Activated T-cell treated with anti-CD3 and anti-CD28 coated beads, Interleukin-2, amount 50 U/mL, for 48 hours (primary cell): ENCODE measurements at places on chromosomes 4 and X.

DNA sequence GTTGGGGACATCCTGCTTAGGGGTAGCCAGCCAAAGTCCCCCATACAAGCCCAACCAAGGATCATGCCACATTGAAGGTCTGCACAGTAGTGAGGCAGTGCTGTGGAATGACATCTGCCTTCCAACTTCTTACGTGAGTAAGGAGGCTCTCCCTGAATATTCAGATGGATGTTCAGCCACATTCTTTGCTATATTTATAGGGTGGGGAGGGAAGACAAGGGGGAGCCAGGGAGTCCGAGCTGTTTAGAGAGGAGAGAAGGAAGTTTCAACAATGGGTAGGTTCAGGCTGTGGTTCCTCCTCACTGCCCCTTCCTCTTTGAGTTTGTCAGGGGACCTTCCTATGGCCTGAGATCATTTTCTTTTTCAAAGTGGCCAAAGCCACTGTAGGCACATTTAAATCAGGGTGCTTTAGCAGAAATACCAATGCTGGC is 29.8 kb downstream of the MSN start:
- DNase-seq: no peak

- DNase-seq: no peak
Measured at GRCh38 chr4:128847082-128847724, 37.7 kb downstream of the JADE1 start.

GRCh38 chr4:143403553-143403820 is 66.8 kb downstream of the GAB1 start:
- DNase-seq: no peak

DNA sequence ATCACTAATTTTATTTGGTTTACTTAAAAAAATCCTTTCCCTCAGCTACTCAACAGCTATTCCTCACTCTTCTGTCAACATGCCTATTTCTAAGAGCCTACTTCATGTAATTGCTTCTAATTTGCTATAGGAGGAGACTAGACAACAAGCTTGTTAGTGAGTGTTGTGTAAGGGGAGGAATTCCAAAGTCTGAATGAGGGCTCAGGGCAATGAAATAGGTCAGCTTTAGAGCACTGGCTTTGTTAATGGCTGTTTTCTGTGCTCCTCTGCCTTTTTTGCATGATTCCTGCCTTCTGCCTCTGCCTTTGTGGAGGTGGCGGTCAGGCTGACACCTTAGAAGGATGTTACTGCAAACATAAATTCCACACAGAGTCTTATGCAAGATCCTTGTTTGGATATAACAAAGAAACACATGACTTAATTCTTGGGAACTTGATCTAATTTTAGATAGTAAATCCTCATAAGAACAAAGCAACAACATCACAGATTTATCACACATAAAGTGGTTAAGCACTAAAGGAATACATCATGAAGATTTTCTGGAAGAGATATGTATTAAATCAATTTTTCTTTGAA is 15.0 kb upstream of the PAGE1 start:
- DNase-seq: no peak

- no peak for DNase-seq
Measured at GRCh38 chr4:76996445-76996844, 46.9 kb downstream of the SEPTIN11 start.

GRCh38 chr4:211033-211511 is 86.8 kb downstream of the ZNF718 start:
- DNase-seq: no peak

DNA sequence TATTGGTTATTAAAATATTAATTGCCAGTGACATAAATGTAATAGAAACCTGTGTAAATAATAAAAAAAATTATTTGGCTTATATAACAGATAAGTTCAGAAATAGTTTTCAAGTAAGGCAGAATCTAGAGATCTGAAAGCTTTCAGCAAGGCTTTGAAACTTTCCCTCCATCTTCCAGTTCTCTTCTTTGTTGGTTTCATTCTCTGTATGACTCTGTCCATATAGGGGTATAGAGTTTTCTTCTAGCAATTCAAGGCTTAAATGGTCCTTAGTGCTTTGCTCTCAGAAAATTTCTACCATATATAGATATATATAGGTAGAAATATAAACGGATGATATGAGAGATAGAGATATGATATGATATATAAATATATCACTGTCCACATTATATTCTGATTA is 160.5 kb upstream of the GABRA2 start:
- no peak for DNase-seq

DNA sequence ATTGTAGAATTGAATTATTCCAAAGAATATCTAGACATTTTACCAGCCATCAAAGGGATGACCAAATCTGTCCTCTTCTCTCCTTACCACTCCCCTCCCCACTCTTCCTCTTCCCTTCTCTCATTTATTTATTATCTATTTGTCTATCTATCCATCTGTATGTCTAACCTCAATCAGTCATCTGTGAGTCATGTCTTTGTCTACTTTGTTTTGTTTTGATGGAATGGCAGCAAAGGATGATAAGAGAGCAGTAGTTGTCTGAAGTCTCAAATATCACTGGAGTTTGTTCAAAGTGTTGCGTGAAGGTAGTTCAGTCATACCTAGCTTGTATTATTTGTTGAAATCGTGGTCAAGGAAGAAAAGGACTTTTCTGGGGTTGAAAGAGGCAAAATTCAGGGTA is 34.7 kb upstream of the PGRMC2 start:
- no peak for DNase-seq

DNA sequence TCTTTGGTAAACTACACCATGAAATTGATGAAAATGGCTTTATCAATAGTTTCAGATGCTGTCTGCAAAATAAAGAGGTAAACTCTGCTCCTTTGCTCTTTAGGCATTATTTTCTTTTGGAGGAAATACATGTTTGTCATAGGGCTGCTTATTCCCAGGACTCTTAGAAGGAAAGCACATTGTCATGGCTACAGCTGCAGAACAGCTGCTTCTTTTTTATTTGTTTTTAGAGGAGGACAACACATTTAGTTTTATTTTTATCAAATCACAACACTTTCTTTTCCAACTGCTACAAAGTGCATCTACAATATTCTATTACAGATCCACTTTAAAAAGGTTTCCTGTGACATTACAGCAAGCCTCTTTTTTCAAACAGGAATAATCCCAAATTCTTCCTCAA is 12.7 kb upstream of the HPF1 start:
- no peak for DNase-seq
